KG1 (cell line): ENCODE measurements at places on chromosomes 13 and 19.

- peak; percentile 54 for DNase-seq
These were observed 103.7 kb upstream of the EDNRB start for GRCh38 chr13:78022164-78022877.

DNA sequence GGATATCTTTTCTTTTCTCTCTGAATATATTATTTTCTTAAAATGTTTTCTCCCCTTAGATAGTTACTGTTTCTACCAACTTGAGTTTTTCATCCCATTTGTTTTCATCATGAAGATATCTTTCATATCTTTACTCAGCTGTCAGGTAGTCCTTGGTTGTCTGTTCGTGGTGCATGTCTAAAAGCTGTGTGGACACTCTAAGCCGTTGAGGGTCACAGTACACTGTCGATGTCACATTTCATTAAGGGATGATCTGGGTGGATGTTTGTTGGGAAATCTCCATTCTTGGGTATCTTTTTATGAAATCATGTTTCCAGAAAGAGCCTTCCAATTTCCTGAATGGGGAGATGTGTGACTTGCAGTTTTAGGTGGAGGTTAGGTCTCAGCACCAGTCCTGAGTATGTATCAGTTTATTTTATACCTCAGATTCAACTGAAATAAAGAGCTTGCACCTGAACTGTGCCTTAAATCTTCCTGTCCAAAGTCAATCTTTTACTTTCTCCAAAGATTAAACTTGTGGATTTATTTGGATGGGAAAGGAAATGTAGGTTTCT lies 23.2 kb downstream of the ZMYM2 start:
- no peak for DNase-seq

GRCh38 chr19:18480006-18480691 lies 41.7 kb downstream of the ELL start:
- no peak for DNase-seq

GRCh38 chr13:42548731-42549551 lies 25.0 kb upstream of the TNFSF11 start:
- peak; percentile 60 for DNase-seq

- DNase-seq, result no peak
These were observed 110.0 kb downstream of the CRYL1 start for GRCh38 chr13:20415694-20416107.

DNA sequence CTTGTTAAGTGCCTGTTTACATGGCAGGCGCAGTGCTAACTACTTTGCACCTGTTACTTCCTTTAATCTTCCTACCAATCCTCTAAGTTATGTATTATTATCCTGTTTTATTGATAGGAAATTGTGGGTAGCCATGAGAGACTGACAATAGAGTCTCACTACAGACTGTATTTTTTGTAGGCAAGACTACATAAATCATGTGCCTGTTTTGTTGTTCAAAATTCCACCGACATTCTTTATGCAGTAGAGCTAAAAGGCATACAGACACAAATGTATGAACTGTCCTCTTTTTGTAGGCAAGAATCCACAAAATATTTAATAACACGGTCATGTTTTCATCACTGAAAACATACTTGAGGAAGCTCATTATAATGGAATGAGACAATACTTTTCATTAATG lies 205.5 kb downstream of the NALCN start:
- DNase-seq, result no peak

DNA sequence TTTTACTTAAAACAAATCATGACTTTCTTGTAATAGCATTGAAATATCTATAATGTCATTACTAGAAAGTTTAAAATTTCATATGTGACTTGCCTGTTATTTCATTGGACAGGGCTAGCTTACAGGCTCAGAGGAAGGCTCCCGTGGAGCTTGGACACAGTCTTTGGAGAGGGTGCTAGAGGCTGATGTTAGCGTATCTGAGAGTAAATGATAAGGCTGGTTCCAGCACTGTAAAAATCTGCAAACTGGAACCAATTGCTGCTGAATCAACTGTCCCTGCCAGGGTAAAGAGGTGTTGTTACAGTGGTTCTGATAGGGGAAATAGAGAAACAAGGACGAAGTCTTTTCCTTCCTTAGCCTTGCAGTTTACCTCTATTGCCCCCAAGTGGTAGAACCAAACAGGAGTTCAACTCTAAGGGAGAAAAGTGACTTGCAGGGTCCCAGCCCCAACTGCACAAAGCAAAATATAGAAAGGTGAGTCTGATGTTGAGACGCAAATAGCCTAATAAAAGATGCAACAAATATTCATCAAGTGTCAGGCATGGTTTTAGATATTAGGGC lies 901.7 kb downstream of the DIAPH3 start:
- no peak for DNase-seq

GRCh38 chr13:21971662-21972621 lies 301.1 kb downstream of the FGF9 start:
- no peak for DNase-seq

DNA sequence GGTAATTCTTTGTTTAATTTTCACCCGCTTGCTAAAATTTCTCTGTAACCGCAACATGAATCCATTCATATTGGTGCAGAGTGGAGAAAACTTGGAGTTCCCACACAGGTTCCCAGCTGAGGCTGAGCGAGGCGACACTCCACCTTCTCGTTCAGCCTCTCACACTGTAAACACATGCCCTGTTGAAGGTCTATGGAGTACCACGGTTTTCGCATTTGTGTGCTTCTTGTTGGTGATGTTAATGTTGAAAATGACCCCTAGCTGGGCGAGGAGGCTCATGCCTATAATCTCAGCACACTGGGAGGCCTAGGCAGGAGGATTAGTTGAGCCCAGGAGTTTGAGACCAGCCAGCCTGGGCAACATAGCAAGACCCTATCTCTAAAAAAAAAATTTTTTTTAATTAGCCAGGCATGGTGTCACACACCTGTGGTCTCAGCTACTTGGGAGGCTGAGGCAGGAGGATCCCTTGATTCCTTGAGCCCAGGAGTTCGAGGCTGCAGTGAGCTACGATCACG lies 67.2 kb downstream of the ARHGEF18 start:
- DNase-seq, result no peak

GRCh38 chr19:36222503-36222902 lies 7.6 kb downstream of the ZNF146 start:
- no peak for DNase-seq

GRCh38 chr13:86946734-86947133 lies 724.4 kb upstream of the SLITRK5 start:
- no peak for DNase-seq

DNA sequence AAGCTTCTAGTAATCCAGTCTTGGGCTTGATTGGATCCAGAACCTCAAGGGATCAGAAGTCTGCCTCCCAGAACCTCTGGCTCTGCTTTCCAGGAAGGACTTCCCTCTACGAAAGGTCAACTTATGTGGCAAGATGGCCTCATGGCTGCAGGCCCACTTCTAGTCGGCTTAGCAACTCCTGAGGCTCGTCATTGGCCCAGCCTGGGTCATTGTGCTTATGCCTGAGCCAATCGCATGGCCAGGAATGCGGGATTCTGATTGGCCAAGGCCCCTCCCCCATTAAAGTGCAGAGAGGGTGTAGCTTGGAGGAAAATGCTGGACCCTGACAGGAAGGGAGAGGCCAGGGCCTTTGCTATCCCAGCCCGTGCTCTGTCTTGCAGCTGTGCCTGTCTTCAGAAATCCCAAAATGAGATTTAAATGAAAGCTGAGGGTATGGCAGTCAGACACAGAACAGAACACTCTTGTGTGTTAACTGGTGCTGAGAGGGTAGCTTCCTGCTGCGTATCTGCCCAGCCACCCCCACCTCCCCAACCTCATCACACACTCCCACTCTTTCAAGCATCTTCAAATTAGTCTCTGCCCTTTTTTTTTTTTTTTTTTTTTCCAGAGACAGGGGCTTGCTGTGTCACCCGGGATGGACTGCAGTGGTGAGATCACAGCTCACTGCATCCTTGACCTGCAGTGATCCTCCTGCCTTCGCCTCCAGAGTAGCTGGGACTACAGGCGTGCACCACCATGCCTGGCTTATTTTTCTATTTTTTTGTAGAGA lies 5.5 kb upstream of the CCNE1 start:
- no peak for DNase-seq

GRCh38 chr13:105340061-105340606 lies 1195.3 kb downstream of the EFNB2 start:
- DNase-seq, result no peak

- DNase-seq, result no peak
These were observed 431 bp downstream of the FUT3 start for GRCh38 chr19:5850743-5851293.

DNA sequence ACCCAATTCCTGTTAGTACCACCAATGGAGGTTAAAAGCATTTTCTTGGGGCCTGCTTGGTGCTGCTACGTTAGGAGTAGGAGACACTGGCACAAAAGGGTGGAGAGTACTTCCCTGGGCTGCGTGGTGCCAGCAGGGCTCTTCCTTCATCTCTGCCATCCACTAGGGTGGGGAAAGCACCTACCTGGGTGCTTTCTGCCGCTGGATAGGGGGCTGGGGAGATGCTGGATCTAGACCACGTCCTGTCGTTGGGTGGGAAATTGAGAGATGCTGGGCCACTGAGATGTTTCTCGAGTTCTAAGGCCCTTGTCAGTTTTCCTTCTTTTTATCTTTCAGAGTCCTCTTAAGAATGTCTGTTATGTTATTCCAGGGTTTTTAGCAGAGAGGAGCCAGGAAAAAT lies 6.7 kb upstream of the FCGBP start:
- no peak for DNase-seq

- no peak for DNase-seq
These were observed 249.6 kb downstream of the OXGR1 start for GRCh38 chr13:96744367-96745331.

GRCh38 chr13:21511849-21512248 lies 52.7 kb upstream of the ZDHHC20 start:
- no peak for DNase-seq

- DNase-seq, result no peak
These were observed 403.0 kb downstream of the LMO7 start for GRCh38 chr13:76038920-76039716.

GRCh38 chr13:113178070-113178895 lies 19.8 kb downstream of the PROZ start:
- DNase-seq, result no peak

DNA sequence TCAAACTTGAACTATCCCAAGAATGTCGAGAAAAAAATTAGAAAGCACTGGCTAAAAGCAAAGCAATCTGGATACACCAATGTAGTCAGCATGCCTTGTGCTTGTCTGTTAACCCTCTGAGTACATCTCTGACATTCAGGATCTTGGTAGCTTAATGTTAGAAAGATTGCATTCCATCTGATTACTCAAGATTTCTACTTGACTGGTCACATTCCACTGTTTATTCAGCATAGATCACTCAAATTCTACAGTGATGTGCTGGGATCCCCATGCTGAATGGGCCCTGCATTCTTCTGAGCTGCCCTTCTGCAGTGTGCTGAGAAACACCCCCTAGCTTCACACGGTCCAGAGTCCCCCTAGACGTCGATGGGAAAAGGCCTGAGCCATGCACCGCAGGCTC lies 295.4 kb upstream of the MAB21L1 start:
- DNase-seq, result no peak

- no peak for DNase-seq
These were observed 23.9 kb downstream of the CARS2 start for GRCh38 chr13:110681868-110682550.

- peak; percentile 69 for DNase-seq
These were observed 547 bp upstream of the INTS6 start for GRCh38 chr13:51453207-51453958.

GRCh38 chr13:73542446-73542845 lies 483.6 kb downstream of the KLF5 start:
- DNase-seq, result no peak

- DNase-seq, result no peak
These were observed 362.1 kb downstream of the EFNB2 start for GRCh38 chr13:106173346-106173745.

- DNase-seq, result no peak
These were observed 45.3 kb upstream of the TRPC4 start for GRCh38 chr13:37914781-37915391.

- no peak for DNase-seq
These were observed 11.4 kb downstream of the CSNK1A1L start for GRCh38 chr13:37094099-37094498.

DNA sequence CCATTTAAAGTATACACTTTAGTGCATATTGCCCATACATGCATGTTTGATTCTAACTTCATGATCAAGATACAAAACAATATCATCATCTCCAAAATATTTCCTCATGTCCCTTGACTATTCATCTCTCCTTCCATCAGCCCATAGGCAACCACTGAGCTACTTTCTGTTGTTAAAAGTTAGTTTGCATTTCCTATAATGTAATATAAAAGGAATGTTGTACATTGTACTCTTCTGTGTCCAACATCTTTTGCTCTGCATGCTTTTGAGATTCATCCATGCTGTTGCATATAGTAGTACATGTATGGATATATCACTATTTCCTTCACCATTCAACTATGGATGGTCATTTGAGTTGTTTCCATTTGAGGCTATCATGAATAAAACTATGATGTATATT lies 74.7 kb downstream of the ITGBL1 start:
- no peak for DNase-seq

DNA sequence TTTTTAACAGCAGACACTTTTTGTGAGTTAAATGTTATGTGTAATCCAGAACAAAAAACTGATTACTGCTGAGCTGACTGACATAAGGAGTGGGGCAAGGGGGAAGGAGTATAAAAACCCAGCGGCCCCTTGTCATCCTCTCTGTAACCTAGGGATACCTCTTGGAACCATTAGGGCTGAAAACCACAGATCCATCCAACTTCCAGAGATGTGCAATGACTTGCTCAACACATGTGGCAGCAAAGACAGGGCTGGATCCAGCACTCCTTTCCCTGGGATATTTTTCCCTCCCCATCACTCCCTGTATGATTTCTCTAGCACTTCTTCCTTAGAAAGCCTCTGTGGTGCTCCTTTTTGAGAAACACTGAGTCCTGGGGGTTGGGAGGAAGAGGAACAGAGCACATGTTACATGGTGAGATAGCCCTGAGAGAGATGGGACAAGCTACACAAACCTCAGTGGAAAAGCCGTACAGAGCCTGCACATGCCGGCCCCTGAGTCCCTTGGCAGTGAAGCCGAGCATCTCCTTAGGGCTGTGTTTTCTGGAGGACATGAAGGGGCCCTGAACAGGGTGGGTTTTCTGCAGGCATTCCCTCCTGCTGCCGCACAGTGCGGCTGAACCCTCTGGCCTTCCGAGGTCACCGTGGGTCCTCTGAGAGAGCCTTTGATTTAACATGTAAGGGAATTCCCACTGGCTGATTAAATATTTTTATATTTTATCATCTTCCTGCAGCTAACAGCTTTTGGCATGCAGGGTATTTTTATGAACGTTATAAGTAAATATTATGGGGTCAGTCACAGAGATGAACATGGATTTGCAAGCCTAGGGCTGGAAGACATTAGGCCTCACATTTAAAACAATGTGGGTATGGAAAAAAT lies 219.9 kb downstream of the COG6 start:
- no peak for DNase-seq

- no peak for DNase-seq
These were observed 123.3 kb downstream of the VWA8 start for GRCh38 chr13:41837629-41838028.
